ENCODE measurements at places on chromosomes 7 and 10.

- no peak for DNase-seq
Measured at GRCh38 chr10:93081318-93081717, 7.6 kb downstream of the CYP26A1 start.

DNA sequence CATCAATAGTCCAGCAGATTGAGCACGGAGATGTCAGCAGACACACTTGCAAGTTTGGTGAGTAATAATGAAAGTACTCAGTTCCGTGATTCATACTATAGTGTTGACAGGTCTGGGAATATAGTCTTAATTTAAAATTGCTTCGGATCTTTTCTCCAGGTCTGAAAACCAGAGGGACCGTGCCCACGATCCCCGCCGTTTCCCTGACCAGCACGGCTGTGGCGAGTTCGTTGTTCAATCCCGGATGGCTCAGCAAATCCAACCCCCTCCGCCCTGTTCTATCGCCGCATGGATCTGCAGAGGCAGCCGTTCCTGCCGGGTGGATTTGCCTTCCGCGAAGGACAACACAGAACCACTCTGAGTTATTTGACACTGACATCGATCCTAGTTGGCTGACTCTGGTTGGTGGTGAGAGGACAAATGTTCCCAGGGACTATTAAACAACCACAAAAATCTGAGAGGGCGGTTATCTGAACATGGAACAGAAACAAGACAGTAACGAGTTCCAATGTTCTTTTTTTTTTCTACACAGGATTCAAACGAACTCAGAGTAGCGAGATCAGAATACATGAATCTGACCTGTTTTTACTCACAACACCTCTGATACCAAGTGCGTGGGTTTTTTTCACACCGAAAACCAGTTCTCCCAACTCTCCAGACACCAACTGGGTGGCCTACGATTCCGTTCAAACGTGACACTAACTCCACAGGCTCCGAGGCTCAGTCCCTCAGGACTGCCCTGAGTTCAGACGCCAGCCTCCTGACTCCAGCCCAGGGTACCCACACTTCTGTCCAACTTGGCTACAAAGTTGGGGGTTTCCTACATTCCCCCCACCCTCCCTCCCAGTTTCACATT, 52.7 kb downstream of the RBM17 start:
- peak; percentile 87 for DNase-seq

DNA sequence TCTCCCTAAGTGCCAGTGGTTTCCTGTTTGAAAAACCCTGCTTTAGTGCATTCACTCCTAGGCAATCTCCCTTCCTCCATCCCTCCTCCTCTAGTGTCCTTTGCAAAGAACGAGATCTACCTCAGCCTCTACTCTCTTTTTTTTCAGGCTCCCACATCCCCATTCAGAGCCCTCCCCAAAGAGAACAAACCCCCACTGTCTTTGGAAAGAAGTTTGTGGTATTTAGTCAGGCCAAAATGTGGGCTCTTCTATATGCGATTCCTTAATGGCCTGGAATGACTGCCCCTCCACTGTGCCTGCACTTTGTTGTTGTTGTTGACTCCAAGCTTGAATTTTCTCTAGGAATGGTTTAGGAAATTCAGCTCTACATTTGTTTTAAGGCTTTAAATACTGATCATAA, 36.3 kb downstream of the PALS2 start:
- no peak for DNase-seq

DNA sequence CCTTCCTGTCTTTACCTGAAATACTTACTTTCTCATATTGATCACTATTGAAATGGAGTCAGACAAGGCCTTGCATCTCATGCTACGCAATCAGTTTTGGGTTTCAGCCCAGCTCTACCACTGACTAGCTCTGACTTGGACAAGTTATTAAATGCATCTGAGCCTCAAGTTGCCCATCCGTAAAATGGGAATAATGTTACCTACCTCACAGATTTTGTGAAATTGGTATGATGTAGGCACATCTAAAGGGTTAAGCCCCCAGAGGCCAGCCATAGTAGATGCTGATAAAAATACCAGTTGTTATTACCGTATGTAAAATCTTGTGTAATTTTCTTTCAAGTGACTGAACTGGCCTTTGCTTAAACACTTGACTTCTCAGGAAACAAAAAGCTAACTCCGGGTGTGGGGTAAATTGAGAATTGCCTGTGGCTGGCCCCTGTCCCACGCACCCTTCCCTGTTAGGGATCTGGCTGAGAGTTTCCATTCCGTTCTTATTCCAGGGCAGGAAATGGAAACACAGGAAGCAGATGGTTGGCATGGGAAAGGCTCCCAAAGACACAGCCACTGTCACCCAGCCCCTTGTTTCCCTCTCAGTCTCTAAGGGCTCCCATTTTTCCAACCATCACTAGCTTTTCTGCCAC, 7.5 kb downstream of the DUSP5 start:
- DNase-seq = peak; percentile 5

- no peak for DNase-seq
Measured at GRCh38 chr10:76440426-76440825, 1009.0 kb downstream of the LRMDA start.

- DNase-seq = no peak
Measured at GRCh38 chr10:22720667-22721066, 6.3 kb upstream of the PIP4K2A start.

- no peak for DNase-seq
Measured at GRCh38 chr7:152574892-152575548, 100.9 kb downstream of the XRCC2 start.

GRCh38 chr7:112204499-112205342, 1.5 kb downstream of the DOCK4 start:
- peak; percentile 22 for DNase-seq

- DNase-seq = no peak
Measured at GRCh38 chr7:150900675-150901074, 48.4 kb downstream of the AOC1 start.

DNA sequence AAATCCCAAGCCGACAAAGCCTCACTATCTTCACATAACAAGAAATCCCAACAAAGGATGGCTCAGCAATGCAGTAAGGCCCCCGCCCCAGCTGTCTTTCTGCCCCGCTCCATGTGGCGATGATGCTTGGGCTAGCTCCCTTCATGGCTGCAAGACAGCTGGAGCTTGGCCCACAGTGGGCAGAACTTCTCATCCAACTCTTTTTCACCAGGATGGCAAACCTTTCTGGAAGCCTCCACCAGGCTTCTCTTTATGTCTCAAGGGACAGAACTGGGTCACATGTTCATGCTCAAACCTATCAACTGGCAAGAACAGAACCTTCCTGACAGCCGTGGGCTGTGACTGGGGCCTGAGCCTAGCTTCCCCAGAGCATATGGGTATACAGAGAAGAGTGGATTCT, 260.5 kb upstream of the MKLN1 start:
- DNase-seq = no peak

DNA sequence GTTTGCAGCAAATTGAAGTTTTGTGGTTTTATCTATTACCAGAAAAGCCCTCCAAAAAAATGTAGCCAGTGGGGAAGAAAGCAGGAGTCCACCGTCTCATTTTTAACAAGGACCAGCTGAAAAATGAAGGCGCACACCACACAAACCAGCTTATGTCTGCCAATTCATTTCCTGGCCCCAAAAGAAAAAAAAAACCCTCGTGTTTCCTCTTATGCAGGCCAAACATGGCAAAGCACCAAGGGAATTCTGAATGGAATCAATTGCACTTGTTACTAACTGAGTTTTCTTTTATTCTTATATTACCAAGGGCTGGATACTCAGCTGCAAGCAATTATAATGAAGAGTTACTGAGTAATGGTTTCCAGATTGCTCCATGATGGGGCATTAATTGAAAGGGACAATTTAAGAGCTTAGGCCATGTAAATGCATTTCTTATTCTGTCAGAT, 428.3 kb upstream of the NPVF start:
- no peak for DNase-seq

Measured in astrocyte of the spinal cord (primary cell).